ENCODE measurements at places on chromosomes 6 and 20. TPM values are rescaled to one million over a fixed set of nuclear protein-coding genes. Genes with fewer than 3 reads are reported as not detected.

Gene BTNL2
- not detected for total RNA-seq

Gene KCNQ2
- total RNA-seq, result not detected

Gene BEND6
- total RNA-seq, result not detected

Gene FBXO30
- 4.6 TPM for total RNA-seq

Gene TMC2
- not detected for total RNA-seq

Gene GPANK1
- total RNA-seq, result 26.4 TPM
